ENCODE measurements at places on chromosomes 13 and 19.

GRCh38 chr13:90947976-90948375 lies 399.5 kb upstream of the MIR17HG start:
- no peak for DNase-seq

DNA sequence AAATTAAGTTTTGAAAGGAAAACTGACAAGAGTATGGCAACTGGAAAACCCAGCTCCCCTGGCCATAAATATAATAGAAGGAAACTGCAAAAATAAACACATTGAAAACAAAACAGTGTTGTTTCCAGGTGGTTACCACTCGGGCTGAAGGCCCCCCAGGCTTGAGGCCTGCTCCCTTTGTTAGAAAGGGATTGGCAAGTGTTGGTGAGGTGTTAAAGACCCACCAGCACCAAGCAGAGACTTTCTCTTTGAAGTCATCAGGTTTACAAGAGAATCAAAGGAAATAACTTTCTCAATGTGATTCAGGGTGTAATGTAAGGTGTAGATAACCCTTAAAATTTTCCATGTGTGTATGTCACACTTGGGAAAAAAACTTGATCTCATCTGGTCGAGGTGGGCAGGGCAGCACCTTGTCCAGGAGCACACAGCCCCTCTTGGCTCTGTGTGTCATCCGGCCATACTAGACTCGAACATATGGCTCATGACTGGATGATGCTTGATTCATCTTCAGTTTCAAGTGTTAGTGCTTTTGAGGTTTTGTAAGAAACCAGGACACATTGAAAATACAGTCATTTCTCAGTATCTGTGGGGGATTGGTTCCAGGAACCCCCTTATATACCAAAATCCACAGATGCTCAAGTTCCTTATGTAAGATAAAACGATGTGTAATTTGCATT lies 7.8 kb downstream of the ACTN4 start:
- peak; percentile 52 for DNase-seq

GRCh38 chr19:5205381-5205780 lies 135.2 kb downstream of the PTPRS start:
- DNase-seq, result no peak

DNA sequence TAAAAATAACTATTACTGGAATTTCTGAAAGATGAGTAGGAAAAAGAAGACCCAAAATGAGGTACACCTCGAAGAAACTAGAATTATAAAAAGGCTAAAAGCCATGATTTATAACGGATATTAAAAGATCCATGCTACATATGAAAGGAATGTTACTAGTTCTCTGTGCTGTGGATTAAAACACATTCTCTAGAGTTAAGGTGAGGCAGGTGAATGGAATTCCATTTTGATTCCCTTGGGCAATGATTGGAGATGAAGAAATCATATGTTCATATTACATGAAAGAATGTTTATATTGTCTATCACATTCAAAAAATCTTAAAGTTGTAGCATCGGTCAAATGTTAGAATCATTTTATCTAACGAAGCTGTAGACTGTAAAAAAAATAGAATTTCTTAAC lies 783.7 kb downstream of the PCDH9 start:
- DNase-seq, result no peak

DNA sequence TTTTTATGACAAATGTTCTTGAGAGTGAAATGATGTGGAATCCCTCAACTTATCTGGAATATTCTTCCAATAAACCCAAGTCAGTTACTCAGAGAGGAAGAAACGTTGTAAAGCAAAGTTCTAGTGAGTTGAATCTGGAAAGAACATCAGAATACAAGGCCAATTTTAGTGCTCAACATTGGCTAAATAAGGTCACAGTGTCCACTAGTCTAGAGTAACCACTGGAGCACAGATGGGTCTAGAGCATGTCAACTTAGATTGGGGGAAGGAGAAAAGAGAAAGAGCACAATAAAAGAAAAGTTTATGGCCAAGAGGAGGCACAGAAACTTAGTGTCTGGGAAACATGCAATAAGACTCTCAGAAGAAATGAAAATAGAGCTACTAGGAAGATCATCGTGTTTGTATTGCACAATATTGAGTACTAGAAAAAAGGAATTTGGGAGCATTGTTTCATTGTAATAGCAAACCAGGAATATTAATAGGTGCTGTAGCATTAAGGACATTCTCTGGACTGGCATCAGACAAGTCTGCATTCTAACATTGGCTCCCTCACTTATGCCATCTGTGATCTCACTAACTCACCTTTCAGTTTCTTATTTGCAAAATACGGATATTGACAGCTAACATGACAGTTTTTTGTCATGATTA lies 1318.5 kb downstream of the PCDH9 start:
- no peak for DNase-seq

DNA sequence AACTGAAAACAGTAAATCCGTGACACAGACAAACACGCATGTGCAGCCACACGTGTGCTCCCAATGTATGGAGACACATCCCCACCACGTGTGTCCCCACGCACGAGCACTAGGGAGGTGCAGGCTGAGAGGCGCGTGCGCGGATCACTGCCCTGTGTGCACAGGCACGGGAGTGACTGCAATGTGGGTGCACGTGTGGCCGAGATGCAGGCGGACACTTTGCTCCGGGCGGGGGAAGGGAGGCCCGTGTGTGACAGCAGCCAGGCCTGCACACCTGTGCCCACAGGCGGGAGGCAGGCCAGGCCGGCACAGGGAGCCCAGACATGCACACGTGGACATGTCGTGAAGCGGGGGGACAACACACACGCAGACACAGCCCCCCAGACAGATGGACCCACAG lies 77.0 kb downstream of the PTPRS start:
- no peak for DNase-seq

DNA sequence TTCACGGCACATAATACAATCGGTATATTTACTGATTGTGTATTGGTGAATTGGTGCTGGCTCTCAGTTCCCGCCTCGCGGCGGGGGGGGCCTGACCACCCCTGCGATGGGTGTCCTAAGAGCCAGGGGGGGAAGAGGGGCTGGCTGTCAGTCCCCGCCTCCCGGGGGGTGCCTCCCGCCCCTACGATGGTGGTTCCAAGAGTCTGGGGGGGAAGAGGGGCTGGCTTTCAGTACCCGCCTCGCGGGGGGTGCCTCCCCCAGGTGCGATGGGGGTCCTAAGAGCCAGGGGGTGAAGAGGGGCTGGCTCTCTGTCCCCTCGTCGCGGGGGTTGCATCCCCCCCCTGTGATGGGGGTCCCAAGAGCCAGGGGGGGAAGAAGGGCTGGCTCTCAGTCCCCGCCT lies 2321.8 kb upstream of the PCDH20 start:
- DNase-seq, result no peak

- peak; percentile 53 for DNase-seq
Measured at GRCh38 chr19:18340190-18340989, at the start of gene PGPEP1. Gene PGPEP1 (plus strand): TSS chr19:18340598. CDS start chr19:18340682, 84 bp downstream.

- no peak for DNase-seq
Measured at GRCh38 chr13:67156723-67157060, 73.4 kb downstream of the PCDH9 start.

DNA sequence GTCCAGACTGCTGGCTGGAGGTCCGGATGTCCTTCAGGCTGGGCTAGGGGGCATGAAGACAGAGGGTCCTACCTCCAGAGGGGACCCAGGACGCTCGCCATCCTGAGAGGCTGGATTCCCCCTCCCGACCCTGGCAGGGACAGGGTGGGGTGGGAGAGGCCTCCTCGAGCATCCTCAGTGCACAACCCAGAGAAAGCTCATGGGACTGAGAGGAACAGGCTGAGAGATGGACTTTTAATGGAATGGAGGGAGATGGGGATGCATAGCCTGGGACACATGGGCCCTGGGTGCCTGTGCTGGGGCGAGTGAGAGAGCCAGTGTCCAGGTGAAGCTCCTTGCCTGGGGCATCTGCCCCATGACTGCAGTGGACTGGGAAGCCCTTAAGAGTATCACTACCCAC lies 3.1 kb downstream of the ACTL9 start:
- DNase-seq, result no peak

- DNase-seq, result no peak
Measured at GRCh38 chr19:42508892-42509444, 19.3 kb downstream of the CEACAM1 start.

GRCh38 chr13:29540799-29541198 lies 54.7 kb downstream of the SLC7A1 start:
- no peak for DNase-seq

GRCh38 chr13:108225440-108225839 lies 7.2 kb downstream of the ABHD13 start:
- no peak for DNase-seq

All from stimulated activated CD4-positive, alpha-beta T cell treated with anti-CD3 and anti-CD28 coated beads, TNF-alpha, amount 100 ng/mL, for 24 hours (primary cell).